ENCODE measurements at places on chromosomes 5 and 9.

DNA sequence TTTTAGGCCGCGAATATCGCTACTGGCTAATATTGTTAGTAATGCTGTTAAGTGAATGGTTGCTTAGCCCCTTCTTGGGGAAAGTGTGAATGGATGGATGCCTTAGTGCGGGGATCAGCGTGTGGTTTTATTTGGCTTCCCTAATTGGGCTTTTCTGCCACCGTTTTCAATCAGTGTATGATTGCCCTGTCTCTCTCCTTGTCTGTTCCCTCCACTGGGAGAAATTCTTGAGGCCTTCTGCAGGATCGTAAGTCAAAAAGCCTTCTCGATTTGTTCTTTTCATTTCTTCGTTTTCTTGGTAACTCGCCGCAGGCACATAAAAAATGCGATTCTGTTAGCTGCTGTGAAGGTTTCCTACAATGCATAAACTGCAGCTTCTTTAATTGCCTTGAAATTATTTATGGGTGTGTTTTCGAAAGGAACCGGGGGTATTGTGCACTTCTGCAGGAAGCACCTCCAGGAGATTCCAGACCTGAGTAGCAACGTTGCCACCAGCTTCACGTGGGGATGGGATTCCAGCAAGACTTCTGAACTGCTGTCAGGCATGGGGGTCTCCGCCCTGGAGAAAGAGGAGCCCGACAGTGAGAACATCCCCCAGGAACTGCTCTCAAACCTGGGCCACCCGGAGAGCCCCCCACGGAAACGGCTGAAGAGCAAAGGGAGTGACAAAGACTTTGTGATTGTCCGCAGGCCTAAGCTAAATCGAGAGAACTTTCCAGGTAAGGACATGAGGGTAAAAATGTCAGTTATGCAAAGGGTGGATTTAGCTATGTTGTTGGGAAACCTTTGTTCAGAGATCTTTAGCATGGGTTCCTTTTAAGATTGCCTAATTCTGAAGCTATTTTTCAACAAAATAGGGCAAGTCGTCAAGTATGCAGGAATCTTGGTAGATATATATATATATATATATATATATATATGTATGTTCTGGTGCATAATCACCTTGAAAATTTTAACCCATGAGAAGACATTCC is 700 bp downstream of the SKP2 start:
- no peak for DNase-seq

DNA sequence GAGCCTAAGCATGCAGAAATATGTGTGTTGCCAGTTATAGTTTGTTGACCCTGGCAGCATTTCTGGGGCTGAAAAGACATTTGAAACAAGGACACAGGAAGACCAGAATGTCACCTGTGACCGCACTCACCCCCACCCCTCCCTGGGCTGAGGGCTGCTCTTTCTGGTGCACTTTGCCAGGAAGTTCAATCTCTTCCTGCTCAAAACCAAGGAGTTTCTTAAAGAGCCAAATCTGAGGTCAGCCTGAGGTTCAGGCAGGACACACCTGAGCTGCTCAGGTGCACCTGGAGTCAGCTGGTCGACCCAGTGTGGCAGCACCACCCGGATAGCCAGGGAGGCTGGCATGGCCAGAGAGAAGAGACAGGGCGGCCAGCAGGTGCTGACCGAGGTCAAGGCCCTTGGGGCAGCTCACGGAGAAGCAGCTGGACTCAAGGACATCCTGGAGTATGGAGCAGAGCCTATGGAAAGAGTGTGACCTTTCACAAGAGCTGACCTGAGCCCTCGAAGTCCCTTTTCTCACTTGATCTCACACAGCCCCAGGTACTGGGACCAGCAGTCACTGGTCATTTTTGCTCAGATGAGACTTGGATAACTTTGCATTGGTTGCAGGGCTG is 376.9 kb upstream of the IRX4 start:
- no peak for DNase-seq

- DNase-seq = no peak
Measured at GRCh38 chr5:143338658-143339366, 64.7 kb downstream of the NR3C1 start.

DNA sequence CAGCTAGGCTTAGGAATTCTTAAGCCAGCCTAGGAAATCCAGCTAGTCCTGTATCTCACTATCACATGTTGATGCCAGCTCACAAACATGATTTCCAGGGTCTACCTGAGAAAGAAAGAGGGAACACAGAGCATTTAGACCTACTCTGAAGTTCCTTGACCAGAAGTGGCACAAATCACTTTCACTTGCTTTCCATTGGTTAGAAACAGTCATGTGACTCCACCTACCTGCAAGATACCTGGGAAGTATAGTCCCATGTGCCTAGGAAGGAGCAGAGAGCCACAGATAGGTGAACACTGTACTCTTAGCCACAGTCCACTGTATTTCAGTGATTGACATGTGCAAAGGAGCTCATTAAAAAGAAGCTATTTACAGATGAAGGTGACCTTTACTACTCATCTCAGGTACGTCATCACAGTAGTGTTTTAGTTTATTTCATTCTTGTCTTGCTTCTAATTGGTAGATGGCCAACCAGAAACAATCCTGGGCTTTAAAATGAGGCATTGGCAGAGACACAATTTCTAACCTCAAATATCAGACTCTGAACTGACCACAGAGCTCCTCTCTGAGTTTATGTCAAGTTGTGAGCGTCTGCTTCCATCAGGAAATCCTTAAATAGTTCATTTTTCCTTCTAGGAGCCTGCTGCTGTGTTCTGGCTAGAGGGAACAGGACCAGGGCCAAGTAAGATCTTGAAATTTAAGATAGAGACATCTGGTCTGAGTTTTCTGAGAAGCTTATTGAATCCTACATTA is 340.7 kb downstream of the TLE4 start:
- DNase-seq = no peak

GRCh38 chr9:113131689-113132151 is 19.1 kb upstream of the SLC31A2 start:
- DNase-seq = no peak

- DNase-seq = no peak
Measured at GRCh38 chr5:134917070-134917815, 12.3 kb downstream of the PCBD2 start.

GRCh38 chr9:97615439-97616072 is 17.6 kb downstream of the TSTD2 start:
- no peak for DNase-seq

GRCh38 chr9:121299467-121300282 is 31.7 kb downstream of the GSN start:
- no peak for DNase-seq

GRCh38 chr5:168401226-168401625 is 85.0 kb upstream of the RARS1 start:
- DNase-seq = no peak

DNA sequence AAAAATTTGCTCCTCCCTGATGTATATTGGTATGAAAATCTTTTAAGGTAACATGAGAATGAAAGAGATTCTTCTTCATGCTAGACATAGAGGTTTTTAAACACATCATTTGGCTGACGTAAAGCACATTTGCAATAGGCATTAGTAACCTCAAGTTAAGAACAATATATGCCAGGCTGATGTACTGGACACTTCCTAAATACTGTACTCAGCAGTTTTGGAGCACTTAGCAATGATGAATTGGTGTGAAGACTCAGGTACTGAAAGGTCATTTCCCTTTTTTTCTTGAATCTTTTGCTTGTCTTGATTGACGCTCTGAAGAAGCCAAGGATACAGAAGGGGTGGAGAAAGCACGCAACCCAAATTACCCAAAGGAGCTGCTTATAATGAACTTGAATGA is 322.5 kb downstream of the PDE4D start:
- DNase-seq = no peak

DNA sequence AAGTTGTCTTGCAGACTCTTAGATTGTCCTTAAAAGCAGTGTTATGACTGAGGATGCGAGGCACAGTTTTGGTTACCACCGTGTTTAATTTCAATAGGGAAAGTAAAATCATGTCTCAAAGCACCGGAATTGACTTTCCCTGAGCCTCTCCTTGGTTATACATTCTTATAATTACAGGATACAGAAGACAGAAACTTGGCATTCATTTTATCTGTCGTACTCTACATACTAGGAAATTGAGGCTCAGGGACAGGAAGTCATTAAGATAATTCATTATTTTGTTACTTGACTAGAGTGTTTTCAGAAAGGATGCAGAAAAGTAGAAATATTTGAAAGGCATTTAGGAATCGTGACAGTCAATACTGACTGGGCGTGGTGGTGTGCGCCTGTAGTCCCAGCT is 54.0 kb upstream of the SPATA31D4 start:
- no peak for DNase-seq

DNA sequence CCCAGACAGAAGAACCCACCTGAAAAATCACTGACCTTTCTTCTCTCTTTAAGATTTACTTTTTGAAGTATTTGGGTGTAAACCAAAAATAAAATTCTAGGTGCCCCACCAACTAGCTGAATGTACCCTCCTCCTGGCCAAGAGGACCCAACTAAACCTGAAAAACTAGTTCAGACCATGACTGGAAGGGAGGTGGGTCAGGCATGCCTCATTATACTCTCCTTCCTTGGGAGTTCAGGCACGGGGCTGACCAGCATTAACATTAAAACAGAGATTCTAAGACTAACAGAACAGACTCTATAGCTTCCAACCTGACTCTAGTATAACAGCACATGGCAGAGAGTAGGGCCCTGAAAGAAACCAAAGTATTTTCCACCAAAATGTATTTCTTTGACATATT is 61.4 kb downstream of the CERT1 start:
- no peak for DNase-seq

DNA sequence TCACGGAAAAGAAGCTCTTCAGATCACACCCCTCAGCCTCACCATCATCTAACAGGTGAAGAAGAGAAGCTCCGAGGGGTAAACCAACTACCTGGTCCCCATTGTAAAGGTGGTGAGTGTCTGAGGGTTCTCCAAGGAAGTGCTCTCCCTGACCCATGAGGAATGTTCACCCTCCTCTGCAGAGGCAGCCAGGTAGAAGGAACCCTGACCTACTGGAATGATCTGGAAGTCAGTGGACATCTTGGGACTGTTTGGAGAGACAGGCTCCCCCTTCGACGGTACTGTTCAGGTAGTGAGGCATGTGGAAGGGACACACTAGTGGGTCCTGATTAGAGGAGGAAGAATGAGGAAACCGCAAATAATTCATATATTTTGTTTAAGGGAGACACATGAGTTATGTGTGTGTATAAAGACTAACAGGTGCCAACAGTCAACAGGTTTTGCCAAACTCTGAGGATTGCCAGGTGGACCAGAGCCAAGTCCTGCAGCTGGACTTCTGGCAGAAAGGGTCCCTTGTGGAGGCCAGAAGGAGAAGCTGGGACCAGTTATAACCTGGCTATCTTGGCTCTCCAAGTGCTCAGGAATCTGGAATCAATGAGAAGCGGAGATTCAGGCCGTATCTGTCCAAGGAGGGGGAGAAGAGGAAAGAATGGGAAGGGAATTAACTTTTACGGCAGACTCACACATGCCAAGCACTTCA is 3.0 kb upstream of the ZBTB34 start:
- DNase-seq = no peak

- DNase-seq = no peak
Measured at GRCh38 chr9:4654084-4654483, 8.0 kb upstream of the PLPP6 start.
